Kidney (tissue), 22 donors: ENCODE measurements at places on chromosomes 3 and 15. TPM values are rescaled to one million over a fixed set of nuclear protein-coding genes. Genes with fewer than 3 reads are reported as not detected.

Gene MORC1
- total RNA-seq, result 0.06 TPM

GRCh38 chr15:78977091-78977571, 32.3 kb upstream of the CTSH start:
- H3K4me1 ChIP-seq, result peaks cover 8% of the 10 kb centered on the region
- H3K27me3 ChIP-seq, result no peaks in the 10 kb centered on the region
- no peak for DNase-seq
- H3K4me3 ChIP-seq, result no peak overlapping the region
- H3K27ac ChIP-seq, result no peak overlapping the region
- no peaks in the 10 kb centered on the region for H3K36me3 ChIP-seq

DNA sequence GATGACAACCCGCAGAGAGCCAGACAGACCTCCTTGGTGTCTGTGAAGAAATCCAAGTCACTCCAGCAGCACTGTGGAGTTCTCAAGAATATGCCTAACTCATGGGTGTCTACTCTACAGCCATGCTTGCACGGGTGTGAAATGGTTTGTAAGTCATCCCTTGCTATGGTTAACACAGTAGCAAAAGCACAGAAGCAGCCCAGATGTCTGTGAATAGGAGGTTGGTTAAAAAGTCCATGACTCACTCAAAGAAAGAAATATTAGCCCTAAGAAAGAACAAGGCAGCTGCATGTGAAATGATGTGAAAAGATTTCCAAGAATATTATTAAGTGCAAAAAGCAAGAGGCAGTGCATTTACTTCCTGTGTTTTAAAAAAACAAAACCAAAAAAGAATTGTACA, 12.1 kb upstream of the LIMD1 start:
- no peaks in the 10 kb centered on the region for H3K27me3 ChIP-seq
- no peaks in the 10 kb centered on the region for H3K36me3 ChIP-seq
- H3K27ac ChIP-seq, result no peak overlapping the region
- DNase-seq, result no peak

GRCh38 chr3:107208100-107208499, 169.1 kb upstream of the CCDC54 start:
- H3K27me3 ChIP-seq, result no peaks in the 10 kb centered on the region
- no peak overlapping the region for H3K27ac ChIP-seq
- H3K4me1 ChIP-seq, result peaks cover 3% of the 10 kb centered on the region
- no peak for DNase-seq
- no peaks in the 10 kb centered on the region for H3K36me3 ChIP-seq

DNA sequence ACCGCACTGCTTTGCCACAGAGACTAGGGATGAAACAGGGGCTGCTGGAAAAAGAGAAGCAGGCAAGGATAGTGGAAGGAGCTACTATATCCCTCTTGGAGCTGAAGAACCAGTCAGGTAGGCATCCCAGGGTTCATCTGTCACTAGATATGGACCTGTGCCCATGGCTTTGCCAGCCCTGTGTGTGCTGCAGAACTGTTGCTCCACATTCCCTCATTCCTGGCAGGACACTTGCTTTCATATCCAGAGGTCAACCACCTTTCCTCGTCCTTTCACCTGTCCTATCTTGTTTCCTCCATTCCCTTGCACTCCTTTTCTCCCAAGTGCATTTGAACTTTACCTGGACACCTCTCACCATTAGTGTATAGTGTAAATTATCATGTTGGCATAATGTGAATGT, 12.0 kb downstream of the SNRK start:
- H3K36me3 ChIP-seq, result peaks cover 1% of the 10 kb centered on the region
- H3K27me3 ChIP-seq, result no peaks in the 10 kb centered on the region
- no peak for DNase-seq
- H3K27ac ChIP-seq, result no peak overlapping the region
- peaks cover 18% of the 10 kb centered on the region for H3K4me1 ChIP-seq

Gene SAXO2
- 3.2 TPM for total RNA-seq

DNA sequence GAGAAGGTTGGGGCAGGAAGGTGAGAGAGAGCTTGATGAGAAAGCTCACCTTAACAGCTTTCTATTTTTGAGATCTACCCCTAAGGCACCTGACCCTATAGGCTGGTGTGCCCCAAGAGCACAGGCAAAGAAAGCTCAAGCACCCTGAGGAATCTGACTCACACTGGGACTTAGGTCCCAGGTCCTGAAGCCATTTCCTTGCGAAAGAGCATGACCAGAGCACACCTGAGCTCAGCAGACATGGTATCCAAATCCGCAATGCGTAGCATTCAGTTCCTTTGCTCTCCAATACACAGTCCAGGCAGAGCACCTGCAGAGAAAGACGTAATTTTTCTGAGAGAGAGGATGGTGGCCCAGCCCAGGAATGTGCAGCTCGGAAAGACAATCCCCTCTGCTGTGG, 112.1 kb upstream of the LPP start:
- H3K36me3 ChIP-seq, result no peaks in the 10 kb centered on the region
- no peaks in the 10 kb centered on the region for H3K4me1 ChIP-seq
- no peak for DNase-seq
- H3K4me3 ChIP-seq, result no peak overlapping the region
- H3K27me3 ChIP-seq, result no peaks in the 10 kb centered on the region

Gene HGD
- 72.0 TPM for total RNA-seq

Gene KCNH8
- total RNA-seq, result 1.0 TPM

Gene SLCO3A1
- 59.4 TPM for total RNA-seq

Gene C3orf20
- total RNA-seq, result 0.16 TPM

GRCh38 chr3:3998140-3998922, 199.1 kb downstream of the LRRN1 start:
- H3K4me1 ChIP-seq, result no peaks in the 10 kb centered on the region
- H3K4me3 ChIP-seq, result no peak overlapping the region
- DNase-seq, result peak; percentile 31
- no peaks in the 10 kb centered on the region for H3K36me3 ChIP-seq
- H3K27me3 ChIP-seq, result no peaks in the 10 kb centered on the region
- no peak overlapping the region for H3K27ac ChIP-seq

Gene CPA3
- 47.9 TPM for total RNA-seq

DNA sequence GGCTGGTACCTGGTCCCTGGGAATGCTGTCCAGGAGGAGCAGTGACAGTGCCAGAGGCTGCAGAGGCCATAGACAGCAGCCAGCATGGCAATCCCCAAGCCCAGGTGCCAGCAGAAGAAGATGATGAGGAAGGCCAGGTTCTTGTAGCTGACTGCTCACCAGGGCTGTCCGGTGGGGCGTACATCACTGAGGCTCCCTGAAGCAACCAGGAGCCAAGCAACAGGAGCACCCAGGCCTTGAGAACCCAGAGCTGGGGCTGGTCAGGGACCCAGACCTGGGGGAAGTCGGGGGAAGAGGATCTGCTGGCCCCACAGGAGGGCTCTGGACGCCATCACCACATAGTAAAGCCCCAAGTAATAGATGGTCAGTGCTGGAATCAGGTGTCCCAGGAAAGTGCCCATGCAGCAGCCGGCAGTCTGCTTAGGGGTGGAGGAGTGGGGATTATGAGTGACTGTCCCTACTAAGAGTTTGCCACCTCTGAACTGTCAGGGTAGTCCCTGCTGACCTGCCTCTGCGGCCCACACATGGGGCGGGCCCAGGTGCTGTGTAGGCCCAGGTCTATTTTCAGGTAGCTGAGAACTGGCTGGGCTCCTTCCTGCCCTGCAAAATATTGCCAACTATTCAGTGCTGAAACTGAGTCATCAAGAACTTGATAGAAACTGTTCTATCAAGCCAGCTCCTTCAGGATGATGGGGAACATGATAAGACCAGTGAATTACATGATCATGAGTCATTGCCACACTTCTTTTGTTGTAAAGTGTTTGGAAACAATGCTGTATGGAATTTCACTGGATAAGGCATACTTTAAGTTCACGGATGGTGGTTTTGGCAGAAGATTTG, 68.7 kb downstream of the CHRD start:
- H3K27me3 ChIP-seq, result no peaks in the 10 kb centered on the region
- no peaks in the 10 kb centered on the region for H3K36me3 ChIP-seq
- H3K4me1 ChIP-seq, result no peaks in the 10 kb centered on the region
- H3K4me3 ChIP-seq, result no peak overlapping the region
